Glutamatergic neuron (in vitro differentiated cells): ENCODE measurements at places on chromosomes 7 and 10. TPM values are rescaled to one million over a fixed set of nuclear protein-coding genes. Genes with fewer than 3 reads are reported as not detected.
A peak's percentile ranks its signal among the peaks of the same experiment; 100 is the strongest.

DNA sequence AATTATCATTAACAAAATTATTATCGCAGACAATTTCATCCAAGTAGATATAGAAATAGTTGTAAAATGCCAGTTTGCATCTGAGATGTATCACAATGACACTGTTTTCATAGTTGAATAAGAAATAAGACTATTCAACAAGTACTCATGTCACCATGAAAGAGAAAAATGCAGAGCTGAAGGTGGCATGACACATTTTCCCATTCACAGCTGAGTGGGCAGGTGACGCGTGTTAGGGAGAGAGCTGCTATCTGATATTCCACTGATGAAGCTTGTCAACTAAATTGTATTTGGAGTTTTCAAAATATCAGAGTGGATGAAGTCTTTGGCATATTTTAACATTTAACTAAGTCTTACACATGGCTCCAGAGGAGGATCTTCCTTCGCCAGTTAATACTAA lies 70.3 kb upstream of the HDAC9 start:
- no peaks in the 10 kb centered on the region for H3K27me3 ChIP-seq
- no peak overlapping the region for H3K4me3 ChIP-seq
- peaks cover 14% of the 10 kb centered on the region for H3K4me1 ChIP-seq
- H3K27ac ChIP-seq, result no peak overlapping the region

The PDZD8 gene
- total RNA-seq, result 23.3 TPM

- H3K36me3 ChIP-seq, result peaks cover 16% of the 10 kb centered on the region
- H3K4me3 ChIP-seq, result no peak overlapping the region
- H3K27ac ChIP-seq, result no peak overlapping the region
- H3K27me3 ChIP-seq, result no peaks in the 10 kb centered on the region
Observed at GRCh38 chr10:114485696-114486400, 81.5 kb upstream of the AFAP1L2 start.

DNA sequence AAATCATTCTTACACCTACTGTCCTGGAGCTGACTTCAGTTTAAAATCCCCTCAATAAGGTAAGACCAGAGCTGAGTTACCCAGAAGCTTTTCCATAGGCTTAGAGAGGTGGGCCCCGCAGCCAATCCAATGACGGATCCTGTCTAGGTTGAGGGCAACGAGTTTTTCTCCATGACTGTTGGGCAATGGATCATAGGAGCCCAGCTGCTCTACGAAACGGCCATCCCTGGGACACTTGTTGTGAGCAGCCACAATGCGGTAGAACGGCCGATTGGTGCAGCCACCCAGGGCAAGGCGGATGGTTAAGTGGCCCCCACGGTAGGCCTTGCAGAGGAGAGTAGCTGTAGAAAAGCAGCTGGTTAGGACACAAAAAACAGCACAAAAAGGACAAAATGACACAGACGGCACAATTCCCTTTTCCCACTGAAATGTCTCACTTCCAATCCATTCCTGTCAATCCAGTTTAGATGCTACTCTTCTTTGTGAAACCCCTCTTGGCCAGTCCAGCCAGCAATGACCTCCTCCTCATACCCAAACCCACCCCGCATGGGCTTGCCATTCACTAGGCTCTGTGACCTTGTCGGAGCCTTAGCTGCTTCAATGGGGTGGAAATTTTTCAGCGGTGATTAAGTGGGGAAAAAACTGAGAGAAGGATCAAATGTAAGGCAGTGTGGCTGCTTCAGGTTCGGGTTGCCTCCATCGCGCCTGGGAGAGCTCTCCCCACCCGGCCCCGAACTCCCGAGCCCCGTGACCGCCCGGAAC lies 580 bp downstream of the MRPS16 start:
- no peaks in the 10 kb centered on the region for H3K36me3 ChIP-seq
- peaks cover 9% of the 10 kb centered on the region for H3K4me1 ChIP-seq
- peak overlapping the region; percentile 95 for H3K4me3 ChIP-seq
- peak overlapping the region; percentile 94 for H3K27ac ChIP-seq
- peaks cover 9% of the 10 kb centered on the region for H3K27me3 ChIP-seq
- no peak for DNase-seq

The PNLIP gene
- not detected for total RNA-seq

DNA sequence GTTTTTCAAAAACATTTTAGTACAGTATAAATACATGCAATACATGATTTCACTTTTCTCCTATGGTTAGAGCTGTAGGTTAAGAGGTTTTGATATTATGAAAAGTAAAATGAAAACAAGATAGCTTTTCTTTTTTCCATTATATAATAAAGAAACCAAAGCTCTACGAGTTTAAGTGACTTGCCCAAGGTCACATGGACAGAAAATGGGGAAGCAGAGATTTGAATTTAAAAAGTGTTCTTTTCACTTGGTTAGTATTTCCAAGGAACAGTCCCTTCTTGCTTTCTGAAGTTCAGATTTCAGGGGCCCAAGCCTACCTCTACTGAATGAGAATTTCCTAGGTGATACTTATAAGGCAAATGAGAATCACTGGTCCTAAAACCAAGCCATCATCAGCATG lies 13.2 kb upstream of the MAP3K8 start:
- no peak overlapping the region for H3K27ac ChIP-seq
- no peak overlapping the region for H3K4me3 ChIP-seq
- no peaks in the 10 kb centered on the region for H3K36me3 ChIP-seq

- H3K27ac ChIP-seq, result no peak overlapping the region
- H3K4me1 ChIP-seq, result peaks cover 12% of the 10 kb centered on the region
- no peaks in the 10 kb centered on the region for H3K27me3 ChIP-seq
Observed at GRCh38 chr7:123494193-123494796, 40.1 kb downstream of the IQUB start.

The TMEM270 gene
- not detected for total RNA-seq

The SUN3 gene
- total RNA-seq, result not detected
